ENCODE measurements at places on chromosomes 6 and 20. TPM values are rescaled to one million over a fixed set of nuclear protein-coding genes. Genes with fewer than 3 reads are reported as not detected.

GRCh38 chr6:109263873-109264700 is 118.2 kb downstream of the CD164 start:
- no peak overlapping the region for H3K4me3 ChIP-seq
- H3K4me1 ChIP-seq = peaks cover 8% of the 10 kb centered on the region
- H3K27me3 ChIP-seq = 0 out of 2 replicates have a peak, but pooled peaks cover 5% of the 10 kb centered on the region
- H3K27ac ChIP-seq = no peak overlapping the region
- DNase-seq = no peak

DNA sequence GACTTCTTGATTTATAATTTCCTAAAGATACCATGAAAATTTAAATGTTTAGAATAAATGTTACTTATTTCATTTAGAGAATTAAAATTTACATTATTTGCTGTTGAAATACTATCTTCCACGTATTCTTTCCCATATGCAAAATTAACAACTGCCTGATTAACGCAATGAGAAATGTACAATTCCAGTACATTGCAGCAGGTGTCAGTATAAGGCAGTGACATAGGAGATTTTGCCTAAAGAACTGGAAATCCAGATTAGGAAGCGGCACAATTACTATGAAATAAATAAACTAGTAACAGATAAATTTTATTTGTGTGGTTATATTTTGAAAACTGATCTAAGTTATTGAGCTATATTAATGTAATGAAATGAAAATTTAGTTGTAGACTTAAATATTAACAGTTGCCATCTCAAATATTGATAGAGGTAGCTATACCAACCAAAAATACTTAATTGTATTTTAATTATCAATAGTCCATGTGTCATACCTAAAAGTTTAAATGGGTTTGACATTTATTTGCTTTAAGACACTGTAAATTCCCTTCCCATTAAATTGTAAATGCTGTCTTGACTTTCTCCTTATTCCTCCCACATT is 300.2 kb downstream of the UTRN start:
- H3K4me3 ChIP-seq = no peak overlapping the region
- no peaks in the 10 kb centered on the region for H3K27me3 ChIP-seq
- H3K27ac ChIP-seq = no peak overlapping the region
- DNase-seq = no peak

GRCh38 chr6:151154418-151154817 is 85.3 kb upstream of the AKAP12 start:
- H3K4me1 ChIP-seq = no peaks in the 10 kb centered on the region
- H3K27me3 ChIP-seq = no peaks in the 10 kb centered on the region
- DNase-seq = no peak
- H3K4me3 ChIP-seq = no peak overlapping the region
- no peaks in the 10 kb centered on the region for H3K36me3 ChIP-seq
- H3K27ac ChIP-seq = no peak overlapping the region

- H3K27me3 ChIP-seq = peaks cover 28% of the 10 kb centered on the region
- no peak overlapping the region for H3K4me3 ChIP-seq
- H3K36me3 ChIP-seq = no peaks in the 10 kb centered on the region
- H3K27ac ChIP-seq = no peak overlapping the region
Measured at GRCh38 chr6:32086661-32087573, 22.2 kb downstream of the TNXB start.

DNA sequence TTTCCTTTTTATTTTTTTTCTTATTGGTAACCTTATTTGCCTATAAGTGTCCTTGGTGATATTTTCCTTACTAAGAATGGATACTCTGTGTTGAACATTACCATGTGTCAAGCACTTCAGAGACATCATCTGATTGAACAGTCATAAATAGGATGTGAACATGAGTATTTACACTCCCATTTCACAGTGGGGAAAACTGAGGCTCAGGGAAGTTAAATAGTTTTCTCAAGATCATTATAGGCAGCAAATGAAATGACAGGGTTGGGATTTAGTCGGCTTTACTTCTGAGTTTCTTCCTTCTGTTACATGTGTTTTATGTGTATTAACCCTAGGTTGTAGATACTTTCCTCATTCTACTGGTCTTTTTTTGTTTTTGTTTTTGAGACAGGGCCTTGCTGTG is 35.3 kb downstream of the TPX2 start:
- H3K36me3 ChIP-seq = peaks cover 94% of the 10 kb centered on the region
- H3K4me1 ChIP-seq = no peaks in the 10 kb centered on the region
- H3K27ac ChIP-seq = no peak overlapping the region
- H3K4me3 ChIP-seq = no peak overlapping the region
- H3K27me3 ChIP-seq = no peaks in the 10 kb centered on the region

DNA sequence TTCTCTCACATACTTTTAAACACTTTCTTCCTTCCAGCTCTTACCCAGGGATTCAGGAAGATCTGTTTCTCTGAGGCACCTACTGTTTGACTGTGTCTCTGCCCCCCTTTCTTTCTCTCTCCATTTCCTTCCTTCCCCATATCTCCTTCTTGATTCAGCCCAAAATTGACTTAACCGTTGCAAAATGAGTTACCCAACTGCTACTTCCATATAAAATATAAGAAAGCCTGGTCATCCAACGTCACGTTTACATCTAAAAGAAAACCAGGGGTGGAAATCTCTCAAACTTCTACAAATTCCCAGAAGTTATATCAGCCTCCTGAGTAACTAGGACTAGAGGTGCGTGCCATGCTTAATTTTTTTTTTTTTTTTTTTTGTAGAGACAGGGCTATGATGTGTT is 95.2 kb upstream of the INSM1 start:
- no peaks in the 10 kb centered on the region for H3K36me3 ChIP-seq
- no peak for DNase-seq
- H3K4me3 ChIP-seq = no peak overlapping the region
- H3K27me3 ChIP-seq = no peaks in the 10 kb centered on the region
- H3K27ac ChIP-seq = no peak overlapping the region

DNA sequence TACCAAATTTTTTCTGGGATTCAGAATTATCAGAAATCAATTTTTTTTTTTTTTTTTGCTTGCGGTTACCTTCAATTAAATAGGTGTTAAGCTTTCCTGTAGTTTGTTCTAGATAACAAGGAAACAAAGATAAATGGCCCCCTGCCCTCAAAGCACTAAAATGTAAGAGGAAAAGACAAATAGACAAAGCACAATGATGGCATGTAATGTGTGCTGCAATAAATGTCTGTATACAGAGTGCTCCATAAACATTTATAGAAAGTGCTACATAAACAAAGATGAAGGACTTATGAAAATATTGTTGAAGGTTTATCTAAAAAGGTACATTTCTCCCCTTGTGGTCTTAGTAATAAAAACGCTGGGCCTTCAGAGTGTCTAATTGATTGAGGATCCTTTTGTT is 384.6 kb downstream of the PKHD1 start:
- H3K36me3 ChIP-seq = no peaks in the 10 kb centered on the region
- H3K27ac ChIP-seq = no peak overlapping the region
- H3K4me3 ChIP-seq = no peak overlapping the region
- DNase-seq = no peak
- no peaks in the 10 kb centered on the region for H3K4me1 ChIP-seq
- no peaks in the 10 kb centered on the region for H3K27me3 ChIP-seq

DNA sequence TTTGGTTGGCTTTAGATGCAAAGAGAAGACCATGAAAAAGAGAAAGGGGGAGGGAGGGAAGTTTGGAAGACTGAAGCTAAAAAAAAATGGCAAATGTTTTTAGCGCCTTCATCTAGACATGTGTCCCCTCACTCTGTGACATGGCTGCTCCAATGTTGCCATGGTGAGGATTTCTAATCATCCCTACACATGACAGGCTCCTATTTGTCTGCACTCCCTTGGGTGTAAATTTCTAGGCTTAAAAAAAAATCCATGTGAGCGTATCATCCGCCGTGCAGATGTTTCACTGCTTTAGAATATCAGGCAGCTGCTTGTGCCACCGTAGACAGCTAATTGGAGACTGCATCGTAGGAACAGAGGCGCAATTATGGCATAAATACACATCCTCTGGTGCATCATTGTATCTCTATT is 761.1 kb upstream of the MMS22L start:
- DNase-seq = no peak
- H3K36me3 ChIP-seq = no peaks in the 10 kb centered on the region
- H3K27ac ChIP-seq = no peak overlapping the region
- H3K4me1 ChIP-seq = no peaks in the 10 kb centered on the region
- H3K4me3 ChIP-seq = no peak overlapping the region

GRCh38 chr6:107304421-107305025 is 154.8 kb downstream of the PDSS2 start:
- H3K4me1 ChIP-seq = no peaks in the 10 kb centered on the region
- H3K36me3 ChIP-seq = no peaks in the 10 kb centered on the region
- H3K4me3 ChIP-seq = no peak overlapping the region
- H3K27ac ChIP-seq = no peak overlapping the region

GRCh38 chr6:4363656-4364055 is 228.3 kb upstream of the ECI2 start:
- no peaks in the 10 kb centered on the region for H3K36me3 ChIP-seq
- no peaks in the 10 kb centered on the region for H3K27me3 ChIP-seq
- no peak overlapping the region for H3K4me3 ChIP-seq
- H3K27ac ChIP-seq = no peak overlapping the region

DNA sequence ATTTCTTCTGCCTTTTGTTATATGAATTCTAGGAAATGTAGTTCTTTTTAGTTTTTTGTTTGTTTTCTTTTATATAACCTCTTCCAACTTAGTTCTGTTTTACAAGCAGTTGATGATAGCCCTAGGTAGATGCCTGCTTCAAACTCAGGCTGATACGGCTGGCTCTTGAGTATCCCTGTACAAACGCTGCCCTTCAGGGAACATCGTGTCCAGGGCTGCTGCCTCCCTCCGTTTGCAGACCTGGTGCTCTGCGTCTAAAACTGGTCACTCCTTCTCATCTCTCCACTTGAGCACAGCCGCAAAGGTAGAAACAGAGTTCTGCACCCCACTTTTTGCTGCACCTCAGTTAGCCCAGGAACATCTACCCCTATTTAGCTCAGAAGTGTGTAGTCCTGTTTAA is 310.1 kb downstream of the PRL start:
- DNase-seq = no peak
- H3K36me3 ChIP-seq = no peaks in the 10 kb centered on the region
- H3K4me1 ChIP-seq = peaks cover 20% of the 10 kb centered on the region
- no peak overlapping the region for H3K4me3 ChIP-seq
- H3K27me3 ChIP-seq = no peaks in the 10 kb centered on the region
- H3K27ac ChIP-seq = peak overlapping the region; percentile 68

DNA sequence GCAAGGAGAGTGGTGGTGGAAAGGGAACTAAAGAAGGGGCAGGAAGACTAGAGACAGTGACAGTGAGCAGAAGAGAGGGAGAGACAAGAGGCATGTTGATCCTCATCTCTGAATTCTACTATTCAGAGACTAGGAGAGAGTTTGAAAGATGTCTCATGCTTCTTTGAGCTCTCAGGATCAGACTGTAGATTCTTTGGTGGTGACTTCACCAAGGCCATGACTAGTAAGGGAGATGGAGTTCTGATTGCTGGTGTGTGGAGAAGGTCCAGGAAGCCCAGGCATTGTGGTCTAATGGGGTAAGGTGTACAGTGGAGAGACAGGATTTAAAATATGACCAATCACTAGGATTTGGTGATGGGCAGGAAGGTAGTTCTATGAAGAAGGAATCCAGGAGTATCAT is 713 bp downstream of the WFDC9 start:
- H3K36me3 ChIP-seq = no peaks in the 10 kb centered on the region
- H3K4me3 ChIP-seq = no peak overlapping the region
- DNase-seq = no peak

DNA sequence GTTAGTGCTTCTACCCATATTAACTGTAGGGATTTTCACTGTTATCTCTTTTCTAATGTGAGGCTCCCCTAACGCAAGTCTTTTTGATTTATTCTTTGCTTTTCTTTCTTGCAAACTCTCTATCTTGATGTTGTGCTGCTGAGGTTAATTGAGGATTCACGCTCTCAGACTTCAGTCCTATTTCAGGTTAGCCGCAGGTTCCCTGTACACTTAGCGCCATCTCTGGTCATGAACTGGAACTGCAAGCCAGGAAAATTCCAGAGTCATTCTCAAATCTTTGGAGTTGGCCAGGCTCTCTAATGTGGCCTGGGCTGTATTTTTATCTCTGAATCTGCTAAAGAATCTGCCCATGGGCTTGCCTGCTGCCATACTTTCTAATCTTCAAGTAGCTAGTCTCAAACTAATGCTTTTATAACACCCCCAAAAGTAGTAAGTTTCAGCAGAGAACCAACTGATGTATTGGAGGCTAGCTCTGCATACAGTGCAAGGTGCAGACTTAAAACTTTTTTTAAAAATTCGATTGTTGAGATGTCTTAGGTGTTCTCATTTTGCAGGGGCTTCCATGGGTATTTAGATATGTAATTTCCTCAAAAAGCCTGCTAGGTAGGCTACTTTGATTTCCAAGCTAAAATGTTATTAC is 91.1 kb upstream of the OPRM1 start:
- no peak overlapping the region for H3K4me3 ChIP-seq
- H3K36me3 ChIP-seq = no peaks in the 10 kb centered on the region
- H3K4me1 ChIP-seq = no peaks in the 10 kb centered on the region
- no peak overlapping the region for H3K27ac ChIP-seq

DNA sequence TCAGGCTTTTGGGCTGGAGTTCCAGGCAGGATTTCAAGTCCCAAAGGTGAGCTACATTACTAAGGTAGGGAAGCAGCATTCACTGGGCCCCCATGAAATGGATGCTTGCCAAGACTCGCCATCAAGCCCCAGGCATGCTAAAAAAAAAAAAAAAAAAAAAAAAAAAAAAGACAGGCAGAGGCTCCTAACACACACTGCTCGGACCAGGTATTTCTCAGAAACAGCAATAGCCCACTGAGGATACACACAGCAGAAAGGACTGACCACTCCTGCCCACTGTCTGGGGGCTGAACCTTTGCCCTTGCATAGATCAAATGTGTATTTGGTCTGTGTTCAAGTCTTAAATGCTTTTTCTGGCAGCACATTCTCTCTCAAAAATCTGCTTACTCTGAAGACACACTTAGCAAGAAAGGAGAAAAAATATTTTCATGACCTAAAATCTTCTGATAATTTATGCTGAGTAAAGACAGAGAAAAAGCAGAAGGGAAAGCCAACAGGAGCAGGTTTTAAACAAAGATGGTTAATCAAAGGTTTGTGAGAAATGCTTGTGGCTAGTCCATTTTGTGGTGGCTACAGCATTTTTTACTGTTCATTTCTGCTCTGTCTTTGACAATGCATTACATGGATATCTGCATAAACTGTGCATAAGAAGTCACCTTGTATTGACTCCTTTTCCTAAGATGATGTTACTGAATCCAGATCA is 37.9 kb upstream of the BEND6 start:
- no peak overlapping the region for H3K4me3 ChIP-seq
- no peaks in the 10 kb centered on the region for H3K27me3 ChIP-seq
- no peak overlapping the region for H3K27ac ChIP-seq
- no peak for DNase-seq
- peaks cover 7% of the 10 kb centered on the region for H3K4me1 ChIP-seq
- no peaks in the 10 kb centered on the region for H3K36me3 ChIP-seq

The MATN4 gene
- 0.50 TPM for total RNA-seq

The SLC32A1 gene
- not detected for total RNA-seq

The SLC22A2 gene
- total RNA-seq = not detected

The HDGFL1 gene
- not detected for total RNA-seq

The VTA1 gene
- 66.2 TPM for total RNA-seq

The ISM1 gene
- total RNA-seq = not detected

The RALGAPB gene
- 17.6 TPM for total RNA-seq

The SLC17A1 gene
- total RNA-seq = not detected

The DEF6 gene
- total RNA-seq = 0.05 TPM

The METTL24 gene
- total RNA-seq = not detected

The PGC gene
- not detected for total RNA-seq

The CSE1L gene
- 123 TPM for total RNA-seq

The CCN5 gene
- total RNA-seq = not detected
